ENCODE measurements at places on chromosomes 6 and 20.

- DNase-seq, result no peak
These were observed 113.1 kb downstream of the TIAM2 start for GRCh38 chr6:155108070-155108820.

GRCh38 chr6:144844596-144844995 is 559.5 kb downstream of the UTRN start:
- DNase-seq, result no peak

- no peak for DNase-seq
These were observed 150.2 kb downstream of the LAMA2 start for GRCh38 chr6:129033180-129033579.

DNA sequence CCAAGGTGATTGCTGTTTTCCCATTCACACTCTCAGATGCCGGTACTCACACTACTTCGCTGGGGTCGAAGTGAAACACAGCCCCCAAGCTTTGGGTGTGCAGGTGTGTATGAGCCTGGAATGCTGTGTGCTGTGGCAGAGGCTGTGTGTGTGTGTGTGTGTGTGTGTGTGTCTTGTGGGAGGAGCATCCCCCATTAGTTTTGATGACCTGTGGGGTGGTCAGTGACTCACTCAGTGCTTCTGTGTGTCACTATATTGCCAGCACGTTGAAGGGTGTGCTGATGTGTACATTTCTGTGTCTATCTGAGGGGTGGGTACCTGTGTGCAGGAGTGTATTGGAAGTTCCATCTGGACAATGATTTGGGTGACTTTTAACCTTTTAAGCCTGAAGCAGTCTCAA is 5.0 kb upstream of the SLC12A5 start:
- DNase-seq, result no peak

GRCh38 chr6:28347119-28347518 is 2.6 kb upstream of the ZKSCAN3 start:
- DNase-seq, result no peak

DNA sequence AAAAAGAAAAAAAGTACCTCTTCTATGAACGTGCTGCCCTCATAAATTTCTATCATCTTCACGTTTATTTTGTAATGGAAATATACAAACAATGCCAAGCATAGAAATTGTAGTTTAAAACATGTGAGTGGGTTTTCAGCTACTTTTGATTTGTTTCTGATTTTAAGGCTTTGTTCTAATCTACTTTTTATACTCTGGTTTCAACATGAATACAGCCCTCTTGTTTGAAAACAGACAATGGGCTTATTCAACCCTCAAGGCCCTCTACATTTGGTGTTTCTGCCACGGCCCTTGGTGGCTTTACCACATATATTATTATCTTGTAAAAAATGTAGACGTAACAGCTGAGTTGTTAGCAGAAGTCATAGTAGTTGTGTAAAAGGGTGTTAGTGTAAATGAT is 153.9 kb downstream of the SOX4 start:
- no peak for DNase-seq

DNA sequence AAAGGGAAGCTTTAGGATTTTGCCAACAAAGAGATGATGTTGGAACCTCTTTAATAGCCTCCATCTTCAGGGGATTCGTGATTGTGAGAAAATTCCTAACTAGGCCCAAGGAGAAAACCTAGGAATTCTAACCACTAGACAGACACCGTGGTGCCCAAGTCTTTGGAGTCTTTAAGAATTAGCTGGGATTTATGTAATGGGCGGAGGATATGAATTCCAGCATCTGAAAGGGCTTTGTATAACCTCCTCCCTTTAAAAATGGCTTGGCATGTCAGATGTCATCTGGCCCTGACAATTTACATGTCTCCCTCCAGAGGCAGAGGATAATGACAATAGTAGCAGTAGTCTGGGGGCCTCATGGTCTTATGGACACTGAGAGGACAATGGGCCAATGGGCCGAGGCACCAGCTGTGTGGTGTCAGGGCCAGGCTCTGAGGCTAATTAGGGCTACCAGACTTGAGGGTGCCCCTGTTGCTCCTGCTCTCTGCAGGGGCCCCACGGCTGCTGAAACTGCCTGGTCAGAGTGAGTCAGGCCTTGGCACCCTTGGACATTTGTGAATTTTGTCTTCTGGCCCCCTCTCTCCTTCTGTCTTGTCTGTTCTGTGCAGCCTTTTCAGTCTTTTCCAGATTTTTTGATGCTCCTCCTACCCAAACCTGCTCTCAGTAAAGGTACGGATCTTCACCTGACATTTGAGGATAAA is 113.9 kb downstream of the EDN1 start:
- DNase-seq, result no peak

DNA sequence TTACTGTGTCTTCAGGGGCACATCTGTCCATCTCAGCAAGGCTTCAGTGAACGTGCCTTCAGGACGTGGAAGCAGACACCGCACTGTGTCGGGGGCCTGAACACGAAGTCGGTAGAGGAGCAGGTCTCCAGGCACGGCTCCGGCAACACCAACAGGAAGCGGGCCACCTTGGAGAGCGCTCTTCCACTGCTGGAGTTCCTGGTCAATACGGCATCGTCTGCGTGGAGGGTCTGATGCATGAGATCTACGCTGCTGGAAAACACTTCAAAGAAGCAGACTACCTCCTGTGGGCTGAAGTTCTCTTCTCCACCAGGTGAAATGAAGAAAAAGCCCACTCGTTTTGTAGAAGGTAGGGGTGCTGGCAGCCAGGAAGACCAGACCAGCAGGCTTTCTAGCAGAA is 69.3 kb upstream of the SLCO4A1 start:
- no peak for DNase-seq

DNA sequence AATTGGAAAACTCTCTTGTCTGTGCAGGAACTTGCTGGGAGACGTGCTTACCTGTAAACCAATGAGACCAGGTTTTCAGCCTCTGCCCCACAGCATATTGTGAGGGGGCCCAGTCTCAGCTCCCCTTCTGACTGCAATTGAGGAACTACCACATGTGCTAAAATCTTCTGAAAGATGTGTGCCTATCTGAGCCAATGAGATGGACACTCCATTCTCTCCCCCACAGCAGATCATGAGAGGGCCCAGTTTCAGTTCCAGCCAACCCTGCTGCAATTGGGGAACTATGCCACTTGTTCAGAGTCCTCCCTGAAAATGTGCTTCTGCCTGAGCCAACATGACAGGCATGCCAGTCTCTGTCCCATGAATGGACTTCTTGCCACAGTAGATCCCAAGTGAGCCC is 20.9 kb upstream of the PI3 start:
- DNase-seq, result no peak

DNA sequence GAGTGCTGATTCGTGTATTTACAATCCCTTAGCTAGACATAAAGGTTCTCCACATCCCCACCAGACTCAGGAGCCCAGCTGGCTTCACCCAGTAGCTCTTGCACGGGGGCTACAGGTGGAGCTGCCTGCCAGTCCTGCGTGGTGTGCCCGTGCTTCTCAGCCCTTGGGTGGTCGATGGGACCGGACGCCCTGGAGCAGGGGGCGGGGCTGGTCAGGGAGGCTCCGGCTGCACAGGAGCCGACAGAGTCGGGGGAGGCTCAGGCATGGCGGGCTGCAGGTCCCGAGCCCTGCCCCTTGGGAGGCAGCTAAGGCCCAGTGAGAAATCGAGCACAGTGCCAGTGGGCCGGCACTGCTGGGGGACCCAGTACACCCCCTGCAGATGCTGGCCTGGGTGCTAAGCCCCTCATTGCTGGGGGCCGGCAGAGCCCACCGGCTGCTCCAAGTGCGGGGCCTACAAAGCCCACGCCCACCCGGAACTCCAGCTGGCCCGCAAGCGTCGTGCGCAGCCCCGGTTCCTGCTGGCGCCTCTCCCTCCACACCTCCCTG is 48.9 kb upstream of the UST start:
- no peak for DNase-seq

DNA sequence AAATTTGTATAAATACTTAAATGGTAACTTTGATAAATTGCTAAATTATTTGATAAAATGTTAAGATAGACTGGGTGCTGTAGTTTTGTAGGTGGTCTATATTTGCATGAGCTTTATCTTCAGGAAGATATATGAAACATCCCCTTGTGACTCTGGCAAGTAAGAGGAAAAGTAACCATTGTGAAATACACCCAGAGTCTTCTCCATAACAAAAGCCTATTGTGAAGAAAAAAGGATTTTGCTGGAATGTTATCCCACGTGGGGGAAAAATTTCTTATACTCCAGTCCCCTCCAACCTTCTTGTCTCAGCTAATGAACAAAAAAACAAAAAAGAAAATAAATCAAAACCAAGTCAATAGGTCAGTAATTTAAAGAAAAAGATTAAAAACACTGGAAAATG is 600.7 kb downstream of the HDGFL1 start:
- DNase-seq, result no peak

DNA sequence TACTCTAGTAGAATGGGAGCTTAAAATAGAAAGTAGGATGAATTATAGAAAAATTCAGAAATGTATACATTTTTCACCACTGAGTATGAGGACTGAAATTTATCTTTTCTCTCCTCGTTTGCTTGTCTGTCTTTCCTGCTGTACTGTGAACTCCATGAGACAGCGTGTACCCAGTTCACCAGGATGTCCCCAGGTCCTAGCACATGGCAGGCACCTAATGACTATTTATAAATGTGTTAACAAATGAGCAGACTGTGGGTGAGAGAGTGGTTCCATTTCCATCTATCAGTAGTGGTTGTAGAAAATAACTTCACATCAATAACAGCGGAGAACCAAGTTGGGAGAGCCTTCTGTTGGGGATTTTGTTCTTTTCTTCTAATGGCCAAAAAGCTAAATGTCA is 106.3 kb downstream of the NUS1 start:
- DNase-seq, result no peak

DNA sequence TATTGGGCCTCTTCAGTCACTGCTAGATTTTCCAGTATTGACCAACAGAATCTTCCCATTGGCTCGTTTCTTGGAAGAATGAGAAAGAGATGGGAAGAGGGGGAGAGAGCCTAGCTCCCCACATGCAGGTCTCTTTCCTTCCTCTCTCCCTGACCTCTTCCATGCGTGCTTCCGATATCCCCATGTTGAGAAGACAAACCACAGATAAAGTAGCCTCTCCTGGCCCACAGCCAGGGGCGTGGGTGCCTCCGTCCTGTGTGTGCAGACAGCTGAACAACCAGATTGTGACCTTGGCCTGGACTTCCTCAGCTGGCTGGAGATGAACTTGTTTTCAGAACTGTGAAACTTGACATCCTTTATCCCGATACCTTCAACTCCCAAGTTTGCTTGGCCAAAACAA is 71.0 kb downstream of the EDN3 start:
- no peak for DNase-seq

DNA sequence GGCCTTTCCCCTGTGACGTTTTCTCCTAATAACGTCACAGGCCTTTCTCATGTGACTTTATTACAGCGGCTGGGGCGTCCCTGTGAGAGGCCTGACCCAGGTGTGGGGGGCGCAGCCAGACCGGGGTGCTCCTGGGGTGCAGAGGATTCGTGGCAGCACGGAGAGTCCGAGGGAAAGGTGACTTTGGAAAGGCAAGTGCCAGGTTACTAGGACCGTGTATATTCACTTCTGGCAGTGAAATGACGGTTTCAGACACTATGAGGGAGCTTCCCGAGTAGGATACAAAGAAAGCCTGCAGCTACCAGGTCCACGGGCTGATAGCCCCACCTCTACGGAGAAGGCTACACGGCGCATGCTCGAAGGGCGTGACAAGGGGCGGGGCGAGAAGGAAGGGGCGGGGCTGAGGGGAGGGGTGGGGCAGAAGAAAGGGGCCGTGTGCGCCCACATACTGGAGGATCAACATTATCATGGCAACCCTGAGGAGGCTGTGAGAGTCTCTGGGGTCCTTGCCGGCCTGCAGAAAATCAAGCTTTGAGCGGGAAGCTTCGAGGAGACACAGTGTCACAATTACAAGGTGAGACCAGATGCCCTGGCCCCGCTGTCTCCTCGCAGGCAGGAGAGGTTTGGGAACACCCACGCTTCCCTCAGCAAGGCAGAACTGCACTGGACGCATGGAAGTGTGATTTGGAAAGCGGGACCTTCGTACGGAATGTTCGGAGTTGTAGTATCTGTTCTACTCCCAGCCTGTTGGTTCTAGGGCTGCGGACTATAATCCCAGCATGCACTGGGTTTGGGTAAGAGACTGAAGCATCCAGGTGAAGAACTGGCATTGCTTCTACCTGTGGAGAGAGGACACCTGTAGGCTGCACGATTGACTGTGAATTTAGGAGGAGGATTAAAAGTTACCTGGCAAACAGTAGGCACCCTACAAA is 54.4 kb upstream of the ZNF337 start:
- peak; percentile 82 for DNase-seq

- DNase-seq, result no peak
These were observed 230.3 kb upstream of the CDYL start for GRCh38 chr6:4545893-4546292.

GRCh38 chr6:52301326-52301725 is 16.8 kb upstream of the MCM3 start:
- no peak for DNase-seq

- DNase-seq, result no peak
These were observed 8.7 kb upstream of the ECT2L start for GRCh38 chr6:138787138-138787537.

DNA sequence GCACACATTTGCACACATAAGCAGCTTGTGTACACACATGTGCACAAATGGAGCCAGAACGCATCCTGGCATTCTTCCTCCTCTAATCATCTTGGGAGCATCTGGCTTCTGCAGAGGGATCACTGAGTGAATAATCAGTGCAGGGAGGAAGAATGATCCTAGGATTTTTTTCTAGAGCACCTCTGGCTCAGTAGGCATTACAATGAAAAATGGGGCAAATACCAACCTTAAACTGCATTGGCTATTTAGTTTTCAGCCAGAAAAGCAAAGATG is 205.7 kb upstream of the TCF21 start:
- no peak for DNase-seq

DNA sequence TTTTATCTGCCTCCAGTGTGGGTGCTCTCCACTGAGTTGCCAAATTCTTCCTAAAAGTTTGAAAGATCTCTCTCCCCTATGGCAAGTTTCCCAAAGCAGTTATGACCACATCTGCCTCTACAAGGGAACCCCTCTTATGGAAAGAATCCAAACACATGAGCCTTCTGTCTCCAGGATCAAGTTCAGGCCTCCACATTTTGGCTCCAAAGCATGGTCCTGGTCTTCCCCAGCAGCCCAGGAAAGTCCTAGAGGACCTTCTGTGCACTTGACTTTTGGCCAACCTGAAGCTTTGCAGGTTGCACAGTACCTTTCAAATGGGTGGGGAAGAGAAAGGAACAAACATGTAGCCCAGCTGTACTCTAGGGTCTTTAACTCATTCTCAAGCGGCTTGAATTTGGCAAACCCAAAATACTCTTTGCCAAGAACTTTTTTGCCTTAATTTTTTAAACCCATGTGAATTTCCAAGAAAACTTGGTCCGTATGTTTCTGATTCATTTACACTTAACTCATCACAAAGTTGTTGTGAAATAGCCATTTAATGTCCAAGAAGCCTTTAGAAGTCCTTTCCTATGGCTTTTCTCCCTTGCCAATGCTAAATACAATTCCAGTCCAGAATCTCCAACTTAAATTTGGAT is 240.1 kb upstream of the TBX18 start:
- DNase-seq, result no peak

Data from HEK293T (cell line).